Left lung (tissue), 14 donors: ENCODE measurements at places on chromosomes 3 and 15. TPM values are rescaled to one million over a fixed set of nuclear protein-coding genes. Genes with fewer than 3 reads are reported as not detected.

- DNase-seq, result no peak
Measured at GRCh38 chr3:123799544-123800361, 84.4 kb downstream of the MYLK start.

The SEMA3F gene
- 52.0 TPM for polyA plus RNA-seq

The GPR27 gene
- 2.1 TPM for polyA plus RNA-seq

DNA sequence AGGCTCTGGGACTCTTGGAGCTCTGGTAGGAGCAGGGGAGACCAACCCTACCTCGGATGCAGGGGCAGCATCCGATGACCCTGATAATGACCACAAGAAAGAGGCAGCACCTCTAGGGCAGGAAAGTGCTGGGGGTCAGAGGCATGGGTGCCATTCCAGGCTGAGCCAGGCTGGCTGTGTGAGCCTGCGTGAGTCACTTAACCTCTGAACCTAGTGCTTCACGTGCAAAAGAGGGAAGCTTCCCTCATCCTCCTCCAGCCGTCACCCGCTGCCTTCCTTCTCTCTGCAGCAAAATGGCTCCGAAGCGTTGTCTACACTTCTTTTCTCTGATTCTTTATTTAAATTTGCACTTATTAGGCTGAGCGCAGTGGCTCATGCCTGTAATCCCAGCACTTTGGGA, 35.5 kb downstream of the ZDHHC19 start:
- no peak for DNase-seq

GRCh38 chr3:134302674-134303073, 52.0 kb upstream of the RYK start:
- no peak for DNase-seq

DNA sequence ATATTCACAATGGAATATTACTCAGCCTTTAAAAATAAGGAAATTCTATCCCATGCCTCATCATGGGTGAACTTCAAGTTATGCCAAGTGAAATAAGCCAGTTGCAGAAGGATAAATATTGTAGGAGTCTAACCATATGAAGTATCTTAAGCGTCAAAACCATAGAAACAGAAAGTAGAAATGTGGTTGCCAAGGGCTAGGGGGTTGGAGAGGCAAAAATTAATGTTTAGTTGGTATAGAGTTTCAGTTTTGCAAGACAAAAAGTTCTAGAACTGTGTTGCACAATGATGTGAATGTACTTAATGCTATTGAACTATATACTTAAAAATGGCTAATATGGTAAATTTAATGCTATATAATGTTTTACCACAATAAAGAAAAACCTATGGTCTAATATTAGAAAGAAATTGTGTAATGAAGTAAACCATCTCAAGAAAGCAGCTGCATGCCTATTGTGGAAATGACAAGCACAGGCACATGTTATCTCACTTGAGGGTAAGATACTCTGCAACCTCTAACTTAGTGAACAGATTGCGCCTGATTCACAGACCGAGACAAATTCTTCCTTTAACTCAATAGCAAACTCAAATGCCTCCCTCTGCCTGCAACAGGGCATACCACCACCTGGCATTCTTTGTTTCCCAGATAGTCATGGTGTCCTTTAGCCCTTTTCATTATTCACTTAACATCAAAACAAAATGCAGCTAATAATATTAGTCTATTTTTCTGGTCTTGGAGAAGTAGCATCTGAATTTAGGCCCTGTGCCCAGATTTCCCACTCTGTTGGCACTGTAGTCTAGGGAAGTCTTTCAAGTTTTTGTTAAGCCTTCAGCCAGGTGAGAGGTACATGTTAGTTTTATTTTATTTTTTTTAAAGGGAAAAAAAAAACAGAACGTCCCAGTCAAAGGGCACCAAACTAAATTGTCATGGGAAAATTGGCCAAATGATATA, 80.2 kb upstream of the ACP3 start:
- no peak for DNase-seq

DNA sequence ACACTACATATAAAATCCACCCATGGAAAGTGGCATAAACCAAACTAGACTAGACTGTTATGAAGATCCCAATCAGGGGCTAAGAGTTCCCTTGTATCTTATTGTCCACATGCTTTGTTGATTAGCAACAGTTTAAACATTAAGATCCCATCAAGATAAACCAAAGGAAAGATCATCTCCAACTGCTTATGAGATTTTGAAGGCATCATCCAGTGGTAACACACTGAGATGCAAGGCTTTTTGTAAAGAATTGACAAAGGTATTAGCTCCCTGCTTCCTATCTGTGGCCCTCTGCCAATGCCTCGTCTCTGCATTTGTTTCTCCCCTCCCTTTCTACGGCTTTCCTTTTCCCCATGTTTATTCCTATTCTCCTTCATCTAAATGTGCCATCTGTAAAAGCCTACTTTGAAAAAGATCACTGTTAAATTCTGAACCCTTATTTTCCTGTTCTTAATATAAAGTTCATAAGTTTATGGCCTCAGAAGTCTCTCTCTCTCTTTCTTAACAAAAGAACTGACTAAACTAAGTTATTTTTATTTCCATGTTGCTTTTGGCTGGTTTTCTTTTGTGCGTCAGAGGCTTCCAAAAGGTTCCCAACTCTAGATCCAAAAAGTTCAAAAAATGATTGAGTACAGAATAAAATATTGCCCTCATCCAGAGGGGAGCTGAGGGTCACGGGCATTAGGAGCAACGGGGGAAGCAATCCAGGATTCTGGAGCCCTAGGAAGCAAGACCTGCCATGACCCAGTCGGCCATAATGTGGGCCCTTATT, 5.5 kb downstream of the PLD1 start:
- no peak for DNase-seq

DNA sequence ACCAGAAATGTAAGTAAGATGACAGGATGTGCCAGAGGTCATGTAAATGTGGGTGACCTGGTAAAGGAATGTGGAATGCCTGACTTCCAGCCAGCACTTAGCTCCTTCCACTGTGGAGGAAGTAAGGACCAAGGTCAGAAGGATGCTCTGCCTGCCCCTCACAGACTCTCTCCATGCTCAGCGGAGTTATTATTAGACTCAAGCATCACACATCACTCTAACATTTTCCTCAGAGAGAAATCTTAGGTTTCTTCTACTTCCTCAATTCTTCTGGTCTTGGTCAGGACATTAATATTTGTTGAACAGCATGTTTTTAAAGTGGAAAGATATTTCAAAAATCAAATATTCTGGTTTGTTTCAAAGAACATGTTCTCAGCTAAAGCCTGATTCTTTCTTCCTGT, 231.4 kb upstream of the WNT5A start:
- DNase-seq, result no peak

The SLTM gene
- polyA plus RNA-seq, result 139 TPM

The CACNA2D2 gene
- 15.4 TPM for polyA plus RNA-seq

DNA sequence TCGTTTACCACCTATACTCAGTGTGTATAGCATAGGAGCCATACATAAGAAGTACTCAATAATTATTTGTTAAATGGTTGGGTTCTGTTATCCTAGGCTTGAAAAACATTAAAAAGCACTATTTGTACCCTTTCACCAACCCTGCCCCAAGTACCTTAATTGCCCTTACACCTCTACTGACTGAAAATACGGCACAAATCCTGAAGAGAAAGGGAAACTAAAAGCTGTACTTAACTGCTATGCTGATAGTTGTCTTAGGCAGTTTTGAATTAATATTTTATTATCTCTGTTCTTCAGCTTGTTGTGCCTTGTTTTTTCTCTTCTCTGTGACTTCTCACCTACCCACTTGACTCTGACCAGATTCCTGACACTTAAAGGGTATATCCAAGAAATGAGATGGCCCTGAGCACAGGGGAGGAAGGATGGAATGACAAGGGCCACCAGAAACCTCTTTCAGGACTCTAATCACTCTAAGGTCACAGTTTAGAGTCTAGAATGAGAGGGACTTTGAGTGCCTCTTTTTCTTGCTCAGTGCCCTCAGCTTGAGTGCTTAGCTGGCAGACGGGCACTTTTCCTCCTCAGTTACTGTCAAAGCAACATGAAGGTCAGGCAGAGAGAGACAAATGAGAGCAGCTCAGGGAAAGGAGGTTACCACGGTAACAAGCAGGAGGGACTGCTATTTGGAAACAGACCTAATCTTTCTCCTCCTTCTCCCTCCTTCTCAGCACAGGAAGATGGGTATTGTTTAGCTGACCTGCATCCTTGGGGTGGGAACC, 136.5 kb downstream of the ZNF609 start:
- no peak for DNase-seq

GRCh38 chr3:108552267-108553159, 36.7 kb downstream of the CIP2A start:
- DNase-seq, result peak; percentile 57

DNA sequence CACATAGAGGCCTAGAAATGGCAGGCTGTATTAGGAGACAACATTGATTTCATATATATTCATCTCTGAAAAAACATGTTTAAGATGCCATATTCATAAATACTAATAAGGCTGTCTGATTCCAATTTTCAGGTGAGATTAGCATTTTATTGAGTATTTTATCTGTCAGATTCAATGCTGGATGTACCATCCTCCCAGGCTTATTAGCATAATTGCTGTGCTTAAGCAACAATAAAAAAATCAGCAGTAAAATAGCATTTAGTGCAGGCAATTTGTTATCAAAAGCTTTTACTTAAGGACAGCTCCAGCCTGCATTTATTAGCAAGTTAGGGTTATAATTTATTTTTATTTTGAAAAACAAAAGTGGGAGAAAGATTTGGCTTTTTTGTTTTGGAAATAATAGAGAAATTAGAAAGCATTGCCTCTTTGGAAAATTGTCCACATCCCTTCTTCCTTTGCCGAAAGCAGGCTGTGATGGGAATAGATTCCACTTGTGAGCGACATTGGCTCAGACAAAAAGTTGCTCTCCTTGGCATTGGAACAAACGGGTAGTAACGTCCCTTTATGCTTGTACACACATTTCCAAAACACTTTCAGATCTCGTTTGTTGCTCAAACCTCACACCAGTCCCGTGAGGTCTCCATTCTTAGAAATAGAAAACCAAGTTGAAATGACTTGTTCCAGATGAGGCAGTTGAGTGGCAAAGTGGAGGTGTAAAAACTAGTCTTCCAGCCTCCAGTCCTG, 134.0 kb downstream of the LPP start:
- no peak for DNase-seq

The RABL3 gene
- polyA plus RNA-seq, result 23.9 TPM

DNA sequence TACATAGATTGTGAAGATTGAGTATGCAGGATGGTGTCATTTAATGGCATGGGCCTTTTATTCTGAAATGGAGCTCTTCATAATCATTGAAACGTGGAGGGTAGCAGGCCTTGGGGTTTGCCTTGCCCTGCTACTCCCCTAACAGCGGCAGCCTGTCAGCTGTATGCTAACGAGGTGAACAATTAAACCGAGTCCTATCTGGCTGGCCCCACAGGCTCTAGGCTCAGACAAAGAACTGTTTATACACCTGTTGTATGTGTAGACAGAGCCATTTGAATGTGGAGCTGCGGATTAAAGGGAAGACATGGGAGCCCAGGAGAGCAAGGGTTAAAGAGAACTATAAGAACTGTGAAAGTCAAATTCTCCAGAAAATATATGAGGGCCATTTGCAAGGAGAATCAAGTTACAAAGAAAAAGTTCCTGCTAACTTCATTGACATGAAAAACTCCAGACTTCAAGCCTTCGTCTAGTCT, 116.7 kb upstream of the CGNL1 start:
- no peak for DNase-seq

The RASGRF1 gene
- 5.9 TPM for polyA plus RNA-seq

DNA sequence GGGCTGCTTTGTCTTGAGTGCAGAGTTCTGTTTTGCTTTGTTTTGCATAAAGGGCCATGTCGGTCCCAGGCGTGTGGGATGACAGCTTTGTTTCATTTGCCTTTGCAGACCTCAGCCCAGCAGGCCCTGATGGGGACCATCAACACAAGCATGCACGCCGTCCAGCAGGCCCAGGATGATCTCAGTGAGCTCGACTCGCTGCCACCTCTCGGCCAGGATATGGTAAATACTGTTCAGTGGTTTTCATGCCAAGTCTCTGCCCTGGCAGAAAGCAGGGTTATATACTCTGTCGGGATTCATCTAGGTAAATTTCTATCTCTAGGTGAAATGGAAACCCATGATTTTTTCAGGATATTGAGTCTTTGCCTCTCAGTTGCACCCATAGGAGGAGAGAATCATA, 343.9 kb upstream of the TPM1 start:
- DNase-seq, result no peak

GRCh38 chr15:35308802-35309201, 223.7 kb upstream of the NANOGP8 start:
- no peak for DNase-seq

DNA sequence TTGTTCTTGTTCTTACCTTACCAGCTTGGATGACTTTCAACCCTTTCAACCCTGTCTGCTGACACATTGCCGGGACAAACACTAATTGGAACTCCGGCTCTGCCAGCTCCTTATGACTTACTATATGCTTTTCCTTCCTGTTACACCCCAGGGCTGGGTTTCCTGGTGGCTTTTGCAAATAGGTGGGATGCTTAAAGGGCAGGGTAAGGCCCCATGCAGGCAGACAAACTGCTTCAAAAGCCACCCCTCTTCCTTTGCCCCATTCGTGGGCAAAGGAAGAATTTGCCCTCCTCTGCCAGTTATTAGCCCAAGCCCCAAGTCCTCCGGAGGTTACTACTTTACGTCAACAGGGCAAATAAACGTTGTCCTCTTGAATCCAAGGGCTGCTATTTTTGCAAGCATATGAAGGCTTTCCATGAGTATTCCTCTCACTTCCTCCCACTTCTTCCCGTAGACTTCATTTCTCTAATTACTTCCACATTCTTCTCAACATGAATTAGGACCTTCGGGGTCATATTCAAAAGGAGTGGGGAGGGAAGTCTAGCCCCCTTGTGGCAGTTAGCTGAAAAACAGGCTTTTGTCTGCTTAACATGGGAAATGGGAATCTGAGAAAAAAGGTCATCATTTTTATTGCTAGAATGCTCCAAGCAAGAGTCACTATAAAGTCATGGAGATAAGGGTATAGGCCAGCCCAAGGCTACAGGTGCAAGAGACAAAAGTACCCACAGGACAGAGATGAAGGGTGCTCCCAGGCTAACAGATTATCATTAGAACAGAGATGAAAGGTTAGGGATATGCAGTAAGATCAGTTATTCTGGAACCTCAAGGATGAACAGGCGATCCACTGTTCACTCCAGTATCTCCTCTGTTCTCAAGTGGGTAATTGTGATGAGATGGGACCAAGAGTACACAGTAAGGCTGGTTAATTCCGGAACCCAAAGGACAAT, 56.3 kb upstream of the FSTL1 start:
- peak; percentile 32 for DNase-seq

DNA sequence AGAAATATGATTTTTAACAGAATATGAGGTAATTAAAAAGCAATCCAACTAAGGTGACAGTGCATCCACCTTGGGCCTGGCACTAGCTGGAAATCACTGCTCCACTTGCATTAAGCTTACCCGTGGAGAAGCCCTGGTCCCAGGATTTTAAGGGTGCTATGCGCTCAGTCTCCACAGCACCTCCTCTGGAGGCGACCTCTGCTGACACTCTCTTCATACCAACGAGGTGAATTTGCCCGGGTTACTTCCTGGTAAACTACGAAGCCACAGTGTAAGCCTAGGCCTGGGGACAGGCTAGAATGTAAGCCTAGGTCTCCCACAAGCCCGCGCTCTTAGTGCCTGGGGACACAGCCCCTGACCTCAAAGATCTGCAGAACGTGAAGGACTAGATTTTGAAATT, 793 bp downstream of the APOD start:
- no peak for DNase-seq

The ESYT3 gene
- polyA plus RNA-seq, result 39.8 TPM
